Stimulated activated naive CD8-positive, alpha-beta T cell treated with anti-CD3 and anti-CD28 coated beads, Interleukin-15, amount 100 ng/mL, for 72 hours (primary cell): ENCODE measurements at places on chromosomes 12 and 14.
A peak's percentile ranks its signal among the peaks of the same experiment; 100 is the strongest.

DNA sequence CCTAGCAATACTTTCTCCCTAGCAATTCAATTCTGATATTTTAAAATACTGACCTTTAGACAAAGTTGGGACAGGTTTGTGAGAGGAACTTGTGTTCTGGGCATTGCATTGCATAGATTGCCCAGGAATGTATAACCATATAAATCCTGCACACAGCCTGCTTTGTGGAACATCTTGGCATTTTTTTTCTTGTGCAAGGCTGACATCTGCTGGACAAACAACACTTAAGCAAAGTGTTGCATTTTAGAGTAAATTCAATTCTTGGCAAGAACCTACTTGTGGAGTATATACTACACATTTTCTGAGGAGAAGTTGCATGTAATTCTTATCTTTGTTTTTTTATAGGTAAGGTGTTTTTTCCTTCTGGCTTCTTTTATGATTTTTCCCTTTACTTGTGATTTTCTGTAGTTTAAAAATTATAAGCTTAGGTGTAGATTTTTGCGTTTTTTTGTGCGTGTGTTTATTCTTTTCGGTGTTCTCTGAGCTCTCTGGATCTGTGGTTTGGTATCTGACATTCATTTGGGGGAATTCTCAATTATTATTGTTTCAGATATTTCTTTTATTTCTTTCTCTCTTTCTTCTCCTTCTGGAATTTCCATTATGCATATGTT lies 26.4 kb downstream of the TESPA1 start:
- DNase-seq: peak; percentile 54

DNA sequence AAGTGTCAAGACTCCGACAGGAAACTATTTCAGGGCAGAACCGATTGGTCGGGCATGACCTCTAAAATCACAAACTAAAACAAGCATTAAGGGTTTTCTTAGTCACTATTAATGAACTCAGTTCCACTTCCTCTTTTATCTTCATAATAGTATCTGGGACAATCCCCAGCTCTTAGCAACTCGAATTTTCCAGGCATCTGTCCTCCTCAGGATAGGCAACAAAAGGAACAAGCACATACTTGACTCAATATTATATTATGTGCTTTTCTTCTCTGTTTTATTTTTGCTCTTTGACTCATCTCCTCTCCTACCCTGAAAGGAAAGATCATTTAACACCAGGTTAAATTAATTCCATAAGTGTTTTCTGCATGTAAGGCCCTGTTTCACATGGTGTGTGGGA lies 638.3 kb upstream of the TBX3 start:
- no peak for DNase-seq

- DNase-seq: no peak
Observed at GRCh38 chr12:120413901-120414695, 23.8 kb upstream of the COX6A1 start.

- no peak for DNase-seq
Observed at GRCh38 chr12:57205931-57206330, 10.7 kb upstream of the NXPH4 start.

DNA sequence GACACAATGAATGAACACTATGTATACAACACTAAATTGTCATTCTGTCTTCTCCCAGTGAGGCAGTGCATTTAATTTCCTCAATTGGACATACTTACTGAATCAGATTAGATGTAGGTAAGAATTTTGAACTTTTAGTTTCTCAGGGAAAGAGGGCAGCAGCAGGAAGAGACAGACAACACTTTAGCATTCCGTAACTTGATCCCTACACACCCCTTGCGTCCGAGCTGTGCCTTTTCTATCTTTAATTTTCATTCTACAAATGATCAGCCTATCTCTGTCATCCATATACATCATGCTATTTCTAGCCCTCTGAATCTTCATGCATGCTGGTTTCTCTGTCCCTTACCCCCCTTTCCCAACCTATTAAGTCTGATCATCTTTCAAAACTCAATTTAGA lies 358.0 kb upstream of the RPL10L start:
- no peak for DNase-seq

GRCh38 chr12:114163771-114164170 lies 197.6 kb upstream of the RBM19 start:
- no peak for DNase-seq

DNA sequence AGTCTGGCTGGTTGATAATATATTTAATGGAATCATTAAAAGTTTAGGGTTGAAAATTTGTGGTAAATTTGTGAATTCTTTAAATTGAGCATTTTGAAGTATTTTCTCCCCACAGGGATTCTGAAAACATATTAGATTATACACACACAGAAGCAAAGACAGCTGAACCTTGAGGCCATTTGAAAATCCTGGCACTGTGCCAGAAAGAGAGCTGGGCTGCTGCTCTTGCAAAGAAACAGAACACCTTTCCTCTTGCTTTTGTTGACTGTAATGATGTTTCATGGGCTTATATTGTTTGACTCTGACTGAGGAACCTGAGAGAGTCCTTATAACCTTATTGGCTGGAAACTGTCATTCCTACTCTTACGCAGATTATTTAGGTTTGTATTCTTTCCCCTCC lies 4.8 kb downstream of the RNF34 start:
- DNase-seq: no peak

- no peak for DNase-seq
Observed at GRCh38 chr12:49933796-49934195, 16.7 kb upstream of the AQP2 start.

DNA sequence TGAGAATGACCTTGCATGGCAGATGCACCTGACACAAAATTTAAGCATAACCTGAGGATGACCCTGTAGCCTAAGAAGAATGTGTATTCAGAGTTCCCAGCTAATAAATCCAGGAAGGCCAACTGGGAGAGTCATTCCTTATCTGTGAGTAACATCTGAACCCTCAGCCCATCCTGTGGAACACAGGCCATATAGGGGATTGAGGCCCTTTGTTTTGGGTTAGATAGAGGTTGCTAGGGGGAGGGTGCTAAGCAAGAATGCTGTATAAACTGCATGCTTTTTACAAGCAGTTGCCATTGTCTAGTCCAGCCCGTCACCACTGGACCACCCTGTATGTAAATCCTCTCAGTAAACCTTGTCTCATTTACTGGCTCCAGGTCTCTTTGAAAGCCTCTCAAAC lies 77.0 kb downstream of the BICD1 start:
- no peak for DNase-seq

GRCh38 chr12:70366581-70367257 lies 629 bp downstream of the KCNMB4 start:
- peak; percentile 66 for DNase-seq

DNA sequence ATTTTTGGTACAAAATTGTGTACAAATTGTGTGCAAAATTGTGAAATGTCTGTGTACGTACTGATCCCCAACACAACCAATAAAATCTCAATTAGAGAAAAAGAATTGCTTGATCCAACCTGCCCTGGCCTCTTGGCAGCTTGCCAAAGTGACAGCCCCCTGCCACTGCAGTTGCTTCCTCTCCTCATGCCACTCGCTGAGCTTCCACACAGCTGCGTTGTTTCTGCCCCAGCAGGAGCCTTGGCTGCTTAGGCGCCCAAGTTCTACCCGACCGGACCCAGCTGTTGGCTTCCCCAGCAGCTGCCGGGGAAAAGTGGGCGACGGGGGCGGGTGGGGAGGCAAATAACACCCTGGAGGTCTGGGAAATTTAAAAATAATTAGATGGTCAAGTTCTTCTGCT lies 171.8 kb upstream of the ATF7IP start:
- DNase-seq: no peak

DNA sequence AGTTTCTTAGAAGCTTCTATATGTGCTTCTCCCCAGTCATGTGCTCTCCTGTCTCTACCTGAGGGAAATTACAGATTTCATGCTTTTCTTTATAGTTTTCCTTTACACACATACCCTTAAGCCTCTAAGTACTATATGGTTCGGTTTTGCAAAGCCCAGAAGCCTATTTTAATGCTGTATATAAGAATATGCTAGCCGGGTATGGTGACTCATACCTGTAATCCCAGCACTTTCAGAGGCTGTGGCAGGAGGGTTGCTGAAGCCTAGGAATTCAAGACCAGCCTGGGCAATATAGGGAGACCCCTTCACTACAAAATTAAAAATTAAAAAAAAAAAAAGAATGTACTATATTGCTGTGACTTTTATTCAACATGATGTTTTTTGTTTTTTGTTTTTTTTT lies 15.4 kb downstream of the DGLUCY start:
- no peak for DNase-seq

DNA sequence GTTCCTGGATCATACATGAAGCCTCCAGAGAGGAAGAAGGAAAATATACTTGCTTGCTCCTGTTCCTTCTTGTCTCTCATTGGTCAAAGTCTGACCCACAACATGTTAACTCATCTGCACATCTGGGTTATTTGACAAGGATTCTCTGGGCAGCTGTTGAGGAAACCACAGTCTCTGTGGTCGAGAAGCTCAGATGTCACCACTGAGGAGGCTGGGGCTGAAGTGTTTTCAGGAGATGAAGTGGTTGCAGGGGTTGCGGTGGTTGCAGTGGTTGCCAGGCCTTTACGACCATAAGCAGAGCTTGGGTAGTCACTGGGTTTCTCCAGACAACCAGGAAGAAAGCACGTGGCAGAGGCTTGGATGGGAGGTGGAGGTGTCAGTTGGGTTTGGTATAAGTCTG lies 265.0 kb upstream of the LRIG3 start:
- DNase-seq: no peak
